ENCODE measurements at places on chromosomes 12 and 14.
A peak's percentile ranks its signal among the peaks of the same experiment; 100 is the strongest.

DNA sequence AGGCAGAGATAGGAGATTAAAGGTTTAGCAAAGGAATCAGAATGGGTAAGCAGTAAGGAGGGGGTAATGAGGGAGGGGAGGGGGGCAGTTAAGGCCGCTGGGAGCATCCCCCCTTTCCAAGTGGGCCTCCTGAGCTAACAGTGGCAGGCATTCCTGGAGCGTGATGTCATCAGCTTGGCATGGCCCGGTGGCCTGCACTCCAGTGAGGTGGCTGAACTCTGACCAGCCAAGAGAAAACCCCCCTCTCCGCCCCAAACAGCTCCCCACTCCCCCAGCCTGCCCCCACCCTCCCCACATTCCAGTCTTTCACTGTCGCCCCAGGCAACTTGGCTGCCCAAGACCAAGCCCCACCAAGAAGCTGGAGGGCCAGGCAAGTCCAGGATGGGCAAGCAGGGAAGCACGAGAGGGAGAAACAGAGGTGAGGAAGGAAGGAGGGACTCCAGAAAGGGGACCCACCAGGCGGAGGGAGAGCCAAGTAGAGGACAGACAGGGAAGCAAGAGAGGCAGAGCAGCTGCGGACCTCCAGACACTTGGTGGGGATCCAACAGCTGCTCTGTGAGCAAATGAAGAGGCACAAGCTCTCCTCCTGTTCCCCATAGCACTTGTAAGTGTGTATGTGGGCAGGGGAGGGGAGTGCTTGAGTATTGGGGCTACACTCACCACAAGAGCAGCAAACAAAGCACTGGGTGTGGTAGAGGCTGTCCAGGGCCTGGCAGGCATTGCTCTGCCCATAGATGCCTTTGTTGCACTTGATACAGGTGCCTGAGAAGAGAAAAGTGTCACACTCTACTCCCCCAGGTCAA is 4.5 kb downstream of the AJUBA start:
- peak; percentile 49 for DNase-seq

GRCh38 chr14:94970941-94971730 is 186.2 kb downstream of the DICER1 start:
- no peak for DNase-seq

DNA sequence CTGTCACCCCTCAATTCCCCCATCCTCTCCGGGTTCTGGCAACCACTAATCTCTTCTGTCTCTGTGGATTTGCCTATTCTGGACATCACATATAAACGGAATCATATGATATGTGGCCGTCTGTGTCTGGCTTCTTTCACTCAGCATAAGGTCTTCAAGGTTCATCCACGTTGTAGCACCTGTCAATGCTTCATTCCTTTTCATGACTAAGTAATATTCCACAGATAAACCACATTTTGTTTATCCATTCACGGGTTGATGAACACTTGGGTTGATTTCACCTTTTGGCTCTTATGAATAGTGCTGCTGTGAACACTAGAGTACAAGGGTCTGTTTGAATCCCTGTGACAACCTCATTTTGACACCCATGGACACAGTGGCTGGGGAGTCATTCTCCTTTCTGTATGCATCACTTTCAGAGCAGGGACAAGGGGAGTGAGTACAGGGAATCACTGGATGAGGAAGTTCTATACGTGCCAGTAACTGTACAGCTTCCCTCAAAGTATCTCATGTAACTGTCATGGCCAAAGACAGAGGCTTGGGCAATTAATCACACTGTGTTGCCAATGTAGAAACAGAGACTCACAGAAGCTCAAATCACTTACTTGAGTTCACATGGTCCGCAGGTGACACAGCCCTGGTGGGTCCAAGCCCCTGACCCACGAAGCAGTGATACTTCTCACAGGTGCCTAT is 10.9 kb upstream of the TESC start:
- no peak for DNase-seq

DNA sequence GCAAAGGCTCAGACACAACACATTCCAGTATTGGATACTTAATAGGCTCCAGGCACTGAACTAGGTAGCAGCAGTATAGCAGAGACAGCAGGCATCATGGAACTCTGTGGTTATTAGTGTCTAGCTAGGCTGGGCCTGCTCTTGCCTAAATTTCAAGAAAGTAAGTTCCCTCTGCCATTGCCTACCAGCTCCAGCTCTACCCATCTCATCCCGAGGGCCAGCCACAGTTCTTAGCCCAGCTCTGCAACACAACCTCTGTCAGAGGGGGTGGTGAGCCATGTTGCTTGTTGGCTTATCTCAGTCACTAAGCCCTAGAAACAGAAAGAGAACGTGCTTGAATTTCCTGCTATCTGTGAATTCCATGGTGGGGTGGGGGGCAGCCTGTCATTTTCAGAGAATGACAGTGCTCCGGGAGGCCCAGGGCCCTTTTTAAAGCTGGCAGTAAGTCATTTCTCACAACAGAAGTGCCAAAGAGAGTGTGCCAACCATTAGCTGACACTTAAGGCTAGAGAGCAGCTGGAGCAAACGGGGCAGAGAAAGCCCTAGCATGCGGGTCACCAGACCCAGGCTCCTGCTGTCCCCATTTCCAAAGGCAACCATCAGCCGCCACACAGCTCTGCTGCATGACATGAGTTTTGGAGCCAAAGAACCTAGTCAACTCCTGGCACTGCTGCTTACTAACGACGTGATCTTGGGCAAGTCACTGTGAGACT is 105.9 kb downstream of the PRMT8 start:
- no peak for DNase-seq

- no peak for DNase-seq
These were observed 143.5 kb downstream of the SSPN start for GRCh38 chr12:26338586-26339572.

DNA sequence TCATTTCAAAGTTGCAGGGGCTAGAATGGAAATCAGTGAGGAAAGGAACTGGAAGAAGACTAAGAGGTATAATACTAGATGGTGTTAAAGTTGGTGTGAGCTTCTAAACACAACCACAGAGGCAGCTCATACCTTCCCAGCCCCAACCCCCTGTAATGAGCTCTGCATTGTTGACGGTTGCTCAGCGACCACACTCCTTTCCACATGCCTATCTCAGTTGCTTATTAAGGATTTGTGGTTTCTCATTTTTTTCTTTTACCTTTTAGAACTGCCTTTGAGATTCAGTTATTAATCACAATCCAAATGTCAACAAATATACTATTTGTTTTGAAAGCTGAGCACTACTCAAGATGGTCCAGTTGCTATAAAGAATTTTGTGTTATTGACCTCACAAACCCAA is 62.1 kb upstream of the KIF21A start:
- DNase-seq, result no peak

DNA sequence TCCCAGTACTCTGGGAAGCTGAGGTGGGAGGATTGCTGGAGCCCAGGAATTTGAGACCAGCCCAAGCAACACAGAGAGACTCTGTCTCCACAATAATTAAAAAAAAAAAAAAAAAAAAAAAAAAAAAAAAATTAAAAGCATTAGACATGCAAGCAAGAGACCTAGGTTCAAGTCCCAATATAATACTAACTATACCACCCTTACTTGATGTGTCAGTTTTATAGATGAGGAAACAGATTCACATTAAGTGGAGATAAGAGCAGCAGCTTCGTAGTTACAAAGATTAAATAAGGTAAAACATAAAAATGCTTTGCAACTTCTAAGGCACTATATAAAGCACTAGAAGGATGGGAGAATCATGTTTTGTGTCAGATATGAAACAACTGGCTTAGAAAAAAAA is 9.1 kb downstream of the PPTC7 start:
- no peak for DNase-seq

- DNase-seq, result no peak
These were observed 164.1 kb downstream of the ZFP36L1 start for GRCh38 chr14:68628605-68629310.

DNA sequence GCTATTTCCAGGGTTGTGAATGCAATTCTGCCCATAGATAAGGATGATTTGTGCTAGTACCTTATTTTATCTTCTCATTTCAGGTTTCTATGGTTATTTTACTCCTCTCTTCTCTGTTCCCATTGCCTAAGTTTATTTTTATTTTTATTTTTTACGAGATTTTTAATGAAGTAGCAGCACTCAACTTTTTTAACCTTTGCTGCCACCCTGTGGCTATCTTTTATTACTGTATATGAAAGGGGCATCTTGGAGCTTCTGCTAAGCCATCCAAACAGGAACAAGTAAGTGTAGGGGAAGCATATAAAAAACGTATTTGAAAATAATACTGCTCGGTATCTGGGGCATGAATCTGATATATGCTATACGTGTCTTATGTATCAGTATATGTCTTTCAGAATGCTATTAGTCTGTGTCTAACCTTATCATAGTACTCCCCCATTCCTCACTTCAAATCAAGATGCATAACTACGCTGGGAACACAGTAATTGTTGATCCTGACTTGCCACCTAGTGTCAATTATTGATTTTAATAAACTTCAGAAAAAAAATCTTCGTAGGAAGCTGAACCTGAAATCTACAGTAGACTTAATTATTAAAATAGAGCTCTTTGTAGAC is 60.3 kb downstream of the KLRG1 start:
- DNase-seq, result no peak

- DNase-seq, result no peak
These were observed 751.1 kb downstream of the TMEM121 start for GRCh38 chr14:106277503-106277902.

- DNase-seq, result no peak
These were observed 30.1 kb downstream of the PSEN1 start for GRCh38 chr14:73166399-73166798.

DNA sequence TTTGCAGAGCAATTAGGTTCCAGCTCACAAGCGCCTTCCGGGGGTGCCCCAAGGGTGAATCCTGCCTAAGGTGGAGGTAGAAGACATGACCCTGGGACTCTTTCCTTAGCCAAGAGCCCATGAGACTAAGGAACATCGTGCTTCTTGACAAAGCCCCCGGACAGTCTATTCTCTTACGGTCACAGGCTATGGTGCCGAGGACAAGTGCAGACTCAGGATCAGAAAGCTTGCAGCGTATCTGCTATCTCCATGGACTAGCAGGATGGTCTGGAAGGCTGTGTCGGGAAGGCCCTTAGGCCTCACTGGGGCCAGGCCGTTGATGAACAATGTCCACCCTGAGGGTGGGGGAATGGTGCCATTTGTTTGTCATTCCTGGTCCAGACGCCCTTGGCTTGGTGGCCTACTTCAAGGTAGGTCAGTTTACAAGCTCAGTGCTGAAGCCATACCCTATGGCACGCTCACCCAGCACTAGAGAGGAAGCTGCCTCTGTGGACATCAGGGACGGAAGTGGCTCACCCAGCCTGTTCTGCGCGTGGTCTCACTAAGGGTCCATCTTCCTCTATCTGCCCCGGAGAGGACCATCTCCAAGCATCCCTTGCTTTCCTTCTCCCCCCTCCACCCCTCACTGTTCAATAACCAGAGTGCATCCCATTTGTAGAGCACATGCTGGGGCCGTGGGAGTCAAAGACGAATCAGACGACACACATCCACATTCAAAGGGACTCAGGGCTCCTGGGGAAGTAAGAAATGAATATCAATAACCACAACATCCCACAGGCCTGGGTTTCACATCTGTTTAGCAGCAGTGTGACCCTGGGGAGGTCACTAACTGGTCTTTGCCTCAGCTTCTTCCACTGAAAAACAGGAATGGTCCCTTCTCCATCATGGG is 45.0 kb upstream of the IQSEC3 start:
- DNase-seq, result no peak

DNA sequence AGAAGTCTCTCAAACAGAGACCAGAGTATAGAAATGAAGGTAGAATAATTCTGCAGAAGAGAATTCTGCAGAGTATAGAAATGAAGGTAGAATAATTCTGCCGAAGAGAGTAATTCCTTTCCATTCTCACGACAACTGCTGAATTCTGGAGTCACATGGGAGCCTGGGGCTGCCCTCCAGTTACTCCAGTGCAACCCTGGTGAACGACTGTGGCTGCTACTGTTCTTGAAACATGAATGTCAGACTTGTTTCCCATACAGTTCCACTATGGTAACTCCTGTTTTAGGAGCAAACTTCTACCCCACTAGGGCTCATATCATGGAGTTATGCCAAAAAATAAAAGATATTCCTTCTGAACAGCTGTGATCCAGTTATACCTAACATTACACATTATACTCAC is 164.4 kb downstream of the KICS2 start:
- DNase-seq, result no peak

DNA sequence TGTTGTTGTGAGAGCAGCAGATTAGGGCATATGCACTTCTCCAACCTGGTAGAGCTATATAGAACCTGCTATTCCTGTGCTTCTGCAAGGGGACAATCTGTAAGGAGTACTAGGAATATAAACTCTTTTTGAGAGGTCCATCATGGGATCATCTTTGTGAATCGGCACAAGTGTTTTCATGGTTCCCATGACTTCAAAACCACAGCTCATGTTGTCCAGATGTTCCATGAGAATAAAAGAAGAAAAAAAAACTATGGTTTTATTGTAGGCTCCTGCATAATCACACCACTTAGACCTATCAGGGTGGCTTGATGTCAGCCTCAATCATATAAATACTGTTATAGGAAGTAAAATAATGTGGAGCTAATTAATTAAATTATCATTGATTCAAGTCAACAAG is 311.4 kb upstream of the ATP2B1 start:
- no peak for DNase-seq

- no peak for DNase-seq
These were observed 357.0 kb downstream of the TMEM121 start for GRCh38 chr14:105883066-105884005.

- DNase-seq, result no peak
These were observed 8.9 kb upstream of the RBM25 start for GRCh38 chr14:73049428-73049827.

DNA sequence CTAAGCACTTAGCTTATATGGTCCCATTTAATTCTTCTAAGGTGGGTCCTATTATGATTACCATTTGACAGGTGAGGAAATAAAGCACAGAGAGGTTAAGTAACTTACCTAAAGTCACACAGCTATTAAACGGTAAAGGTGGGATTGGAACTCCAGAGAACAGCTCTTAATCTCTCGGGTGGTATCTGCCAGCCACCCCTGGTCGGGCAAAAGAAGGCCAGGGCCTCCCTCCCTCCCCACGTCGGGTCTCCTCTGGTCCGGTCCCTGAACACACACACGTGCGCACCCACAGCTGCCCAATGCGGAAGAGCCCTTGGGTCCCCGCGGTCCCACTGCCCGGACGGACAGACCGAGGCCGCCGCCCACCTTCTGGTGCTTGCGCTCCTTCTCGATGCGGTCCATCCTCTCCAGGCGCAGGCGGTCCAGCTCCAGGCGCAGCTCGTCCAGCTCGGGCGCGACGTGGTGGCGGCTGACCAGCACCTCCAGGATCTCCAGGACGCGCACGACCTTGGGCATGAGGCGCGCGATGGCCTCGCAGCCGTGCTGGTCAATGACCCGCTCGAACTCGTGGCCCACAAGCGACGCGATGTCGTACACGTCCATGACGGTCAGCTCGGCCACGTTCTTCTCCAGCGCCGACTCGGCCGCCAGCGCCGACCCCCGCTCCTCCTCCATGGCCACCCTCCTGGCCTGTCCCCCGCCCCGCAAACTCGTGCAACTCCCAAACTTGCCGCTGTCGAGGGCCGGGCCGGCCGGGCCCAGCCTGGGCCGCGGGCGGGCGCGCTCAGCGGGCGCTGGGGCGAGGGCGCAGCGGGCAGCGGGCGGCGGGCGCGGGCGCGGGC is 490 bp downstream of the RILPL1 start:
- DNase-seq, result no peak

DNA sequence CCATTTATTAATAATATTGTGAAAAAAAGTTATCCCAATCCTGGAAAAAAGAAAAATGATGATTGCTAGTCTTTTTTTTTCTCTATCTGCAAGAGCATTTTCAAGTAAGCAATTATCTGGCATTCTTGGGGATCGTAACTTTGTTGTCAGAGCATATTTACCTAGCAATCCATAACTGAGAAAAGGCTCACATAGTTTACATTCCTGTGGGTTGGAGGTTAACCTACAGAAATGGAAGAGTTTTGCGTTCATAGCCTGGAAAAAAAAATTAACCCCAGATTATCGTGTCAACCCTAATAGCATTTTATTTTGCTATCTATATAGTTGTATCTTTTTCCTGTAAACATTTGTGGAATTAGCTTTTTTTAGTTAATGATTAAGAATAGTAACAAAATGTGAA is 292.3 kb downstream of the DAD1 start:
- DNase-seq, result no peak

Data from DMS79 (cell line).